ENCODE measurements at places on chromosomes 2 and 18.
A peak's percentile ranks its signal among the peaks of the same experiment; 100 is the strongest.

DNA sequence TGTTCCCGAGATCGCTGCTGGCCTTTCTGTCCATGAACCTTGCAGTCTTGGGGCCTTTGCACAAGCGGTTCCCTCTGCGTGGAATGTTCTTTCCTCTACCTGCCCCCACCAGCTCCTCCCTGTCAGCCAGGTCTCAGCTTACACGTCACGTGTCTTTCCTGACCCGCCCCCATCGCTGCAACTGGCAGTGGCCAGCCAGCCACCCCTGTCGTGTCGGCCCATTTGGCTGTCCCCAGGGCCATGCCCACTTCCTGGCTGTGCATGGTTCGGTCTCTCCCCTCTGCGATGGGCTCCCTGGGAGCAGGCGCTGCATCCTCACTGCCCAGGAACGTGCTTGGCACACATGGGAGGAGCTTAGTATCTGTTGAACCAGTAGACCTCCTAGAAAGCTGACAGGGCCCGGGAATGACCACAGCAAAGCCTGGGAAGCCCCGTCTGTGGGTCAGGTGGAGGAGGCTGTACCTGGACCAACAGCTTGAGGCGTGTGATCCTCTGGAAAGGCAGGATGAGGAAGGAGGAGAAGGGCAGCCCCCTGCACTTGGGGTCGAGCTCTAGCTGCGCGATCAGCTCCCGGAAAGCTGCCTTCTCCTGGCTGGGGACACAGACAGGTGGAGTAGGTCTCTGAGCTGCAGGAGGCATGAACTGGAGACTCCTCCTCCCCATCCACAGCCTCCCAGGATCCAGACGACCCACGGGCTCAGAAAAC is 21.0 kb downstream of the SNORC start:
- no peak for DNase-seq

DNA sequence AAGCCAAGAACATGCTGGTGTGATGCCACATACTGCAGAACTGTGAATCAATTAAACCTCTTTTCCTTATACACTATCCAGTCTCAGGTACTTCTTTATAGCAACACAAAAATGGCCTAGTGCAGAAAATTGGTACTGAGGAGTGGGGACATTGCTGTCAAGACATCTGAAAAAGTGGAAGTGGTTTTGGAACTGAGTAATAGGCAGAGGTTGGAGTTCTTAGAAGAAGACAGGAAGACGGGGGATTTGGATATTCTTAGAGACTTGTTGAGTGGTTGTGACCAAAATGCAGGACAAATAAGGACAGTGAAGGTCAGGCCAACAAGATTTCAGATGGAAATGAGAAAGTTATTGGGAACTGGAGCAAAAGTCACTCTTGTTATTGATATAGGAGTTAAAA is 31.3 kb upstream of the CDH2 start:
- no peak for DNase-seq

- DNase-seq: no peak
Observed at GRCh38 chr2:23241611-23242245, 143.3 kb upstream of the KLHL29 start.

GRCh38 chr18:35941299-35941698 is 31.2 kb upstream of the RMP24 start:
- no peak for DNase-seq

GRCh38 chr2:183037074-183037552 is 1.1 kb downstream of the NCKAP1 start:
- DNase-seq: no peak

GRCh38 chr18:2104620-2105462 is 466.5 kb downstream of the METTL4 start:
- DNase-seq: peak; percentile 42

GRCh38 chr2:175008801-175009495 is 3.8 kb upstream of the CHN1 start:
- no peak for DNase-seq

DNA sequence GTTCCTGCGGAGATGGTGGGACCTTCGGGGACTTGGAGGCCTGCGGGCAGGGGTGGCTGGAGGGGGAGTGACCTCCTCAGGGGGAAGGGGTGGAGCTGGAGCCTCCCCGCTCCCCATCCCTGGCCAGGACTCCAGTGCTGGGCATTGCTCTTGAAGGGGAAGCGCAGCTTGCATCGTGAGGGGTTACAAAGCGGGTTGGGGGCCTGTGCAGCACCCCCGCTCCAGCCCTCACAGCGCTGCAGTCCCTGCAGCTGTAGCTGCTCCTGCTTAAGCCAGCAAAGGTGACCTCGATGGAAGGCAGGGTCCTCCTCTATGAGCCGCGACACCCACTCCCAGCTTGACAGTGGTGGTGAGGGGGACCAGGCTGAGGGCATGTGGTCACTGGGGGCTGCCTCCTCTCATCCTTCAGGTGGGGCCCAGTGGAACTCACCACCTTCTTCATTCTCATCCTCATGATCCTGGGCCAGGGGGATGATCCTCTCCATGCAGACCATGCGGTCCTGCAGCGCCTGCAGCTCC is 36.7 kb upstream of the ANKRD62 start:
- DNase-seq: no peak

DNA sequence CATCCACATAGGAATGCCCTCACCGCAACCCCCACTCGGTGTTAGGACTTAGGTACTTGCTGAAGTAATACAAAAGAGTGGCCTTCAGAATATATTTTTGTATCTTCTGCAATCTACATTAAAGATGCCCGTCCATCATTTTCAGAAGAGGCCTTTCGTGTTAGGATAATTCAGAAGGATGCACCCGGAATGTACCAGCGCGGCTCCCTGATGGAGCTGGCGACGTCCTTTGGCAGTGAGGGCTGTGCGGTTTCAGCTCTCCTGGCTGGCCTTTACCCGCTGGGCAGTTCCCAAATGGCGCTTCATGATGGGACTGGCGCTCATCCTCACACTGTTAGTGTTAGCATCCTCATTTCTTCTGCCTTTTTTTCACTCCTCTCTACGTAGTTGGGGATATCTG is 15.3 kb downstream of the TWIST2 start:
- no peak for DNase-seq
